Sigmoid colon (tissue), 7 donors: ENCODE measurements at places on chromosomes 12 and 14. TPM values are rescaled to one million over a fixed set of nuclear protein-coding genes. Genes with fewer than 3 reads are reported as not detected.
A peak's percentile ranks its signal among the peaks of the same experiment; 100 is the strongest.

DNA sequence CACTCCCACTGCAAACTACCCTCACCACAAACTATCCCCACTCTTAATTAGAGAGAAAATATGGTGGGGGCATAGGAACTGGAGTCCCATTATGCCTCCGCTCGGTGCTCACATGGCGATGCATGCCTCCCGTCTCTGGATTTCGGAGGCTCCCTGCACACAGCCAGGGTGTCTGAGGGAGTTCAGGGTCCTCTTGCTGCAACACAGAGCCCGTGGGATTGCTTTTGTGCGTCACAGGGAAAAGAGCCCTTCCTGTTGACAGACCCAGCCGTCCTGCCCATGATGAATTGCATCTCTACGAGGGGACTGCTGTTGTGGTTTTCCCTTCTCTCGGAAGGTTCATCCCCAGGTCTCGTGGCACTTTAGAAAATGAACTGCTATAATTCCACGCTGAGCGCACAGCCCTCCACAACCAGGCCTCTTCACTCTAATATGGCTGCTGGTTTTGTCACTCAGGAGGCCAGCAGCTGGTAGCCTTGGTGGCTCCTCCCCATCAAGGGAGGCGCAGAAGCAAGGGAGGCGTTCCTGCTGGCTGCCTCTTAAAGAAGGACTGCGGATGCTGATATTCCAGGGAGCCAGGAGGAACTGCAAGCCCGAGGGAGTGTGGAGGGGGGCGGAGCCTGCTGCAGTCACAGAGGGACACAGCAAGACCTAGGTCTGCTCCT, 158.0 kb downstream of the KCNA5 start:
- no peaks in the 10 kb centered on the region for H3K36me3 ChIP-seq
- no peak for DNase-seq
- H3K27ac ChIP-seq, result no peak overlapping the region
- no peak overlapping the region for H3K4me3 ChIP-seq

- H3K4me1 ChIP-seq, result no peaks in the 10 kb centered on the region
- H3K36me3 ChIP-seq, result no peaks in the 10 kb centered on the region
- no peak overlapping the region for H3K27ac ChIP-seq
Measured at GRCh38 chr14:21852061-21852664, 178.5 kb upstream of the OR4E1 start.

DNA sequence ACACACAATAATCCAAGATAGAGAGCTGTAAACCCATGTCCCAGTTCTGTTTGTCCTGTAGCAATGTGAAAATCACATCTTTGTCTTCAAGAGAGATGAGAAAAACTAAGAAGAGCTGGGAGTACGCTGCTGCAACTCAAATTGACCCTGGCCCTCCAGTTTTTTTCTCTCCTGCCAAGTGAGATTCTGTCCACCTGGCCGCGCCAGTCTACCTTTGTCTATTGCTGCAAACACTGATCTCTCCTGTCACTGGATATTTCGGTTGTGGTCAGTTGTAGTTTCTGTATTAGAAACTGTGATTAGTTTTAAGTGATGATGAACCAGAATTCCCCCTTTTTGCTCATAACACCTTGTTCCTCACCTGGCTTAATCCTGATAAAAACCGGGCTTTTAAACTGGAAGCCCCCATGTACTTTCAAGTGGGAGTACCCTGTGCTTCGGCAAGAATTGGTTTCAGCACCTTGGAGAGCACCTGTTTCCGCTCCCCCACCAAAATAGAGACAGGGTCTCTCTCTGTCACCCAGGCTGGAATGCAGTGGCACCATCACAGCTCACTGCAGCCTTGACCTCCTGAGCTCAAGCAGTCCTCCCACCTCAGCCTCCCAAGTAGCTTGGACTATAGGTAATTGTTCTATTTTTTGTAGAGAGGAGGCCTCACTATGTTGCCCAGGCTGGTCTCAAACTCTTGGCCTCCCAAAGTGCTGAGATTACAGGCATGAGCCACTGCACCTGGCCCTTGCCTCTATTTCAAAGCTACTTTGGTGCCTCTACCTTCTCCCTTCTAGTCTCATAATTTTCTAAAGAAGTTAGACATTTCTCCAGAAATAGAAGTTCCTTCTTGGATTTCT, 156.8 kb downstream of the PHETA1 start:
- no peak overlapping the region for H3K27ac ChIP-seq
- no peaks in the 10 kb centered on the region for H3K4me1 ChIP-seq
- no peak for DNase-seq
- no peak overlapping the region for H3K4me3 ChIP-seq
- peaks cover 36% of the 10 kb centered on the region for H3K27me3 ChIP-seq
- no peaks in the 10 kb centered on the region for H3K36me3 ChIP-seq

DNA sequence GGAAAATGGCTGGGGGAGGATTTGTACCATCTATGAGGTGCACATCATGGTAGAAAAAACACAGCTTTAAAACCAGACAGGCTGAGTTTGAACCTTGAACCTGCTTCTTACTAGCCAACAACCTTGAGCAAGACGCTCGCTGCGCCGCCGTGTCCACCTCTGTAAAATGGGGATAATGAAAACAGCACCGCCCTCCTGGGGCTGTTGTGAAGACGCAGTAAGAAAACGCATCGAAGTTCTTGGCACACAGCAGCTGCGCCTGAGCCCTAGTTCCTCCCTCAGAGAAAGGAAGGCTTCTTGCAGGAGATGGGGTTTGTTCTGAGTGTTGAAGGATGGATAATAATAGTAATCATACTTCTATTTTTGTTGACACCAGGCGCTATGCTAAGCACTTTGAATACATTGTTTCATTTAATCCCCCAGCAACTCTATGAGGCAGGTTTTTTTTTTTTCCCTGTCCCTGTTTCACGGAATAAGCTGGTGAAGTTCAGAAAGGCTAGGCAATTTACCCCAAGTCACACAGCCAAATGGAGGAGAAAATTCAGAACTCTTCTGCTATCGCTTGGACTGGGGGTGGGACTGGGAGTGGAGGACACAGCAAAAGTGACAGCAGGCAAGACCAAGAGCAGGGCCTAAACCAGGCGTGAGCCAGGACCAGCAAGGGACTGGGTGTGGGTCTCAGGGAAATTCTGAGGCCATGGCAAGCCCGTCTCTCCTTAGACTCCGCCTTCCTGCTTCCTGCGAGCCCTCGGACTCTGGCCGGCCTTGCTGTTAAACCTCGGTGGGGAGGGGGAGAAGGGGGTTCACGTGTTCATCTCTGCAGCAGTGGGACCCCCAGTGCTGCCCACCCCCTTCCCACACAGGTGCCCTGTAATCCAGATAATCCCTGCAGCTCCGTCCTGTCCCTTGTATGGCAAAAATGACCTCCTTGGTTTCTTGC, 97.5 kb downstream of the LRRC74A start:
- DNase-seq, result no peak
- H3K27me3 ChIP-seq, result no peaks in the 10 kb centered on the region
- no peak overlapping the region for H3K4me3 ChIP-seq
- H3K4me1 ChIP-seq, result peaks cover 33% of the 10 kb centered on the region
- no peaks in the 10 kb centered on the region for H3K36me3 ChIP-seq
- H3K27ac ChIP-seq, result no peak overlapping the region

GRCh38 chr14:102728501-102728900, 48.7 kb upstream of the TRAF3 start:
- no peak overlapping the region for H3K4me3 ChIP-seq
- H3K27ac ChIP-seq, result no peak overlapping the region
- H3K36me3 ChIP-seq, result peaks cover 16% of the 10 kb centered on the region
- no peak for DNase-seq
- H3K27me3 ChIP-seq, result no peaks in the 10 kb centered on the region
- H3K4me1 ChIP-seq, result peaks cover 9% of the 10 kb centered on the region

GRCh38 chr12:88781909-88782308, 201.6 kb upstream of the KITLG start:
- DNase-seq, result no peak
- no peak overlapping the region for H3K4me3 ChIP-seq
- H3K27me3 ChIP-seq, result no peaks in the 10 kb centered on the region

GRCh38 chr12:1662761-1663439, 28.0 kb upstream of the ADIPOR2 start:
- H3K27ac ChIP-seq, result peak overlapping the region; percentile 51
- DNase-seq, result peak; percentile 78
- H3K4me1 ChIP-seq, result peaks cover 9% of the 10 kb centered on the region

DNA sequence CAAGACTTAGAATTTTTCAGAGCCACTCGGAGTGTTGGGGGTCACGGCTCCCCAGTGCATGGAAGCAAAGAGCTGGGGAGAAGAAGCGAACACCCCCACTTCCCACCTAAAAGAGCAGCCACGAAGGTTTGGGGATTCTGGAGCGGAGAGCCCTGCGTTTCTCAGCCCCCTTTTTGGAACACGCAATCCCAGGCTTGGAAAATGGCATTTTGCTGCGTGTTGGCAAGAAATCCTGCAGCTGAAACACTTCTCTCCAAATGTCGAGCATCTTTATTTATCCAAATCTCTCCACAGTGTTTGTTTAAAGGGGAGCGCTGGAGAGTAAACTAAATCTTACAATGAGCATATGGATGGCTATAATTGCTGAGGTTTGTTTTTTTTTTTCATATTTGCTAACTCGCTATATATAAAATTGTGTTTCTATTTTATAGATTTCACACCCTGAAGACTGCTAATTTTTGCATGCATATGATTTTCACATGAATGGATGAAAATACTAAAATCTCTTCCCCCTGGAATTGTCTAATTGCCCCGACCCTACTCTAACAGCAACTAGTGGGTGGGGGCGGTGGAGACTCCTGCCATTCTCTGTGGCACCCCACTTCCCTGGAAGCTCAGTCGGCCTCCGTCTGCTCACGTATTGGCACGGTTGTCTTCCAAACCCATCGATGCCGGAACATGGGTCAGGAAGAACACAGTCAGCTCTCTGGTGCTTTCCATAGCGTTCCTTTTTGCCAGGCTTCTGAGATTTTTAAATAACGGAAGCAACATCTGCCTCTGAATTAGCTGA, 120.5 kb downstream of the GCH1 start:
- H3K4me3 ChIP-seq, result no peak overlapping the region
- H3K4me1 ChIP-seq, result no peaks in the 10 kb centered on the region
- H3K36me3 ChIP-seq, result peaks cover 97% of the 10 kb centered on the region
- H3K27me3 ChIP-seq, result no peaks in the 10 kb centered on the region

DNA sequence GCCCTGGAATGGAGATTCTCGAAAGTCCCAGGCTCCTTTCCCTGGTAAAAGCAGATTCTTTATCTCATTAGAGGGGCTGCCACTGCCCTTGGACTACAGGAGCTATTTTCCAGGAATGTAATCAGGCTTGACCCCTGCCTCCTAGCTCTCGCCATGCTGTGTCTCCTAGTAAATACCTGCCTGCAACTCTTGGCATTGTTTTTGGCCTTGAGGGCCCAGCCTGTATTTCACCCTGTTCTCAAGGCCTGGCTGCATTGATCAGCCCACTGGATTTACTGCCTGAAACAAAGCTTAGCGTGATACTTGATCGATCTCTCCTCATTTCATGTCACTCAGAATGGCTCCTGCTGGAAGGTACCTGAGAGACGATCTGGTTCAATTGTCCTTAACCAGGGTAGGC, 273.7 kb downstream of the CACNA1C start:
- H3K4me3 ChIP-seq, result no peak overlapping the region
- H3K27ac ChIP-seq, result no peak overlapping the region
- H3K36me3 ChIP-seq, result no peaks in the 10 kb centered on the region
- DNase-seq, result no peak
- peaks cover 49% of the 10 kb centered on the region for H3K4me1 ChIP-seq
- no peaks in the 10 kb centered on the region for H3K27me3 ChIP-seq

GRCh38 chr14:22613106-22613695, 15.1 kb downstream of the ABHD4 start:
- no peak overlapping the region for H3K27ac ChIP-seq
- peaks cover 14% of the 10 kb centered on the region for H3K4me1 ChIP-seq
- no peak for DNase-seq
- no peaks in the 10 kb centered on the region for H3K27me3 ChIP-seq
- H3K36me3 ChIP-seq, result peaks cover 29% of the 10 kb centered on the region

GRCh38 chr12:115355301-115355700, 671.3 kb upstream of the TBX3 start:
- no peak overlapping the region for H3K27ac ChIP-seq
- H3K4me3 ChIP-seq, result no peak overlapping the region
- H3K27me3 ChIP-seq, result no peaks in the 10 kb centered on the region
- H3K4me1 ChIP-seq, result no peaks in the 10 kb centered on the region

GRCh38 chr12:123077298-123078119, 73.4 kb downstream of the PITPNM2 start:
- peaks cover 46% of the 10 kb centered on the region for H3K4me1 ChIP-seq
- no peaks in the 10 kb centered on the region for H3K27me3 ChIP-seq
- no peak overlapping the region for H3K4me3 ChIP-seq
- peak overlapping the region; percentile 85 for H3K27ac ChIP-seq

DNA sequence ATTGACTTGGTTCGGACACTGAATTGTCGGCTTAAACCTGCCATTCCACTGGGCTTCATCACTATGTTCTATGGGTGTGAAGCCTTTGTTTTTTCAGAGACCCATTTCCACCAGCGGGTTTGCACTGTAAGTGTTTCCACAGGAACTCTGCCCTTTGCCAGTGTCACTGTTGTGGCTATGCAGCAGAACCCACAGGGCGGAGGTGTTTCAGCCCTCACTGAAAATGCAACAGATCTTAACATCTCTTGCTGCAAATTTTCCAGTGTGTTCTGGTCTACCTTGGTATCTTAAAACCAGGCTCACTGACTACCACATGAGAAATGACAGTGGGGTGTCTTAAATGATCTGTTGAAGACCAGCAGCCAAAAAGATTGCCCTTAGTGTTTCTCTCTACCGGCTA, 21.1 kb downstream of the PRKCH start:
- H3K27me3 ChIP-seq, result no peaks in the 10 kb centered on the region
- H3K4me1 ChIP-seq, result peaks cover 10% of the 10 kb centered on the region
- no peak overlapping the region for H3K4me3 ChIP-seq
- H3K36me3 ChIP-seq, result no peaks in the 10 kb centered on the region
- peak overlapping the region; percentile 61 for H3K27ac ChIP-seq
- DNase-seq, result no peak

DNA sequence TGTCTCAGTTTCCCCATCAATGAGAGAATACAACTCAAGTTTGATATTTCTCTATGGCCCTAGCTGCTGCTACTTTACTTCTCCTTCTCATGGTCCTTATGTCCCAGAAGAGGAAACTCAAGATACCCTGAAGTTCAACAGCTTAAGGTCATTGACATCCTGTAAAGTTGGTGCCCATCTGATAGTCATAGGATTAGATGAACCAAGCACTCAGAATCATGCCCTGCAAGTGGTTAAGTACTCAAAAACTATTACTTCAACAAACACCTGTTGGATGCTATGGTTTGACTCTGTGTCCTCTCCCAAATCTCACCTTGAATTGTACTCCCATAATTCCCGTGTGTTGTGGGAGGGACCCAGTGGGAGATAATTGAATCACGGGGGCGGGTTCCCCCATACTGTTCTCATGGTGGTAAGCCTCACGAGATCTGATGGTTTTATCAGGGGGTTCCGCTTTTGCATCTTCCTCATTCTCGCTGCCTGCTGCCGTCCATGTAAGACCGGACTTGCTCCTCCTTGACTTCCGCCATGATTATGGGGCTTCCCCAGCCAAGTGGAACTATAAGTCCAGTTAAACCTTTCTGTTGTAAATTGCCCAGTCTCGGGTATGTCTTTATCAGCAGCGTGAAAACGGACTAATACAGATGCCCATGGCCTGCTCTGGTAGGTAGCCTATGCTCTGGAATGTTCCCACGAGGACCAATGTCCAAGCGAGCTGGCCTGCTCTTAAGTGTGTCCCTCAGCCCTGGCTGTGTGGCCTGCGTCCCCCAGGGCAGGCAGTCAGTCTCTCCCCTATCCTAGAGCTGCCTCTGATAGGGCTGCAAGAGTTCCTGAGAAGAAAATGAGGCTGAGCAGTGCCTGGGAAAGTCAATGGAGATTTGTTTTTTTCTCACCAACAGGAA, 18.1 kb downstream of the CAMKK2 start:
- H3K4me3 ChIP-seq, result no peak overlapping the region
- H3K27me3 ChIP-seq, result no peaks in the 10 kb centered on the region
- DNase-seq, result no peak
- peak overlapping the region; percentile 54 for H3K27ac ChIP-seq
- peaks cover 27% of the 10 kb centered on the region for H3K4me1 ChIP-seq
- peaks cover 9% of the 10 kb centered on the region for H3K36me3 ChIP-seq

EEF1AKMT3 gene
- 10.0 TPM for total RNA-seq

AQP6 gene
- total RNA-seq, result 0.14 TPM

LUM gene
- 175 TPM for total RNA-seq

ALDH1L2 gene
- total RNA-seq, result 4.6 TPM

PLA2G1B gene
- total RNA-seq, result not detected
